T-helper 9 cell (primary cell): ENCODE measurements at places on chromosomes 7 and 10.

GRCh38 chr10:119149729-119150128 lies 15.8 kb downstream of the SFXN4 start:
- no peak for DNase-seq

DNA sequence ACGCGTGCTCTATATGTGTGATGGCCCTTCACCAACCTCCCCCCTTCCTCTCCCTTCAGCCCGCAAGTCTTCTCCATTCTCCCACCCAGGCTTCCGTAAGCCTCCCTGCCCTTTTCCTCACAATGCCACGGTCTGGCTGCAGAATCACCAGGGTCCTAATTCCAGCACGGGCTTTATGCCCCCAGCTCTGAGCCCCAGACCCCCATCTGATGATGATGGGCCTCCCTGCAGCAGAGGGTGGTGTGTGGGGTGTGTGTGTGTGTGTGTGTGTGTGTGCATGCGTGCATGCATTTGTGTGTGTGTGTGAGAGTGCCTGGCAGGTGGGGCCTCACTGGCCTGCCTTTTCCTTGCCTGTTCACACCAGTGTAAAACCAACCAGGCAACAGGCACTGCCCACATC lies 109.9 kb downstream of the OAT start:
- DNase-seq = no peak

DNA sequence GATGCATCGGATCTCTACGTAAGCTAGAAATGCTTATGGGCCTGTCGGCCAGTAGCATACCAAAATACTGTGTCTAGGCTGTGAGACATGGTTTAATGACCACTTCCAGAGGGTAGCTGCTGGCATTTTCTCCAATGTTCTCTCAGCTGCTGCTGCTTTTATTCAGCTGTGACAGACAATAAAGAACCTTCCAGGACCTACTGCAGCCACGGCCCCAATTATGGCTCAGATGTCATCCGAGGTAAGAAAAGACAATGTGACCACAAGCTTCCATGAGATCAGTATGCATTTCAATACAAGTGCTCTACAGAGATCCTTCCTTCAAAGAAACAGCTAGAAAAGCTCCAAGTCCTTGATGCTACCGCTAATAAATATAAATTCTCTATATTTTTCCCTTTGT lies 256.2 kb downstream of the SDHAF3 start:
- DNase-seq = no peak

- no peak for DNase-seq
These were observed 685.2 kb downstream of the REEP3 start for GRCh38 chr10:64206409-64206808.

DNA sequence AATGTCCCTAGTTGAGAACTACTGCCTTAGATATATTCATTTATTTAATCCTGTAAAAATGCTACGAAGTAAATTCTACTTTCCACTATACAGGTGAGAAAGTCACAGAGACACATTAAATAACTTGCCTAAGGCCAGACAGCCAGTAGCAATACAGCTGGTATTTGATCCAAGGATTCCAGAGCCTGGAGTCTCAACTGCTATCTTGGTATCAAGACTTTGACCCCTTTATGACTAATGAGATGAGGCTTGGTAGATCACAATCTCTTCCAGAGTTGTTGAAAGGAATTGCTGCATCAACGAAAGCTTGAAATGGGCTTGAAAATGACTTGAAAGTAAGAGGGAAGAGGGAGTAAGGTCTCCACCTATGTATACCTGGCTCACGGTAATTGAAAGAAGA lies 83.3 kb downstream of the ORC5 start:
- DNase-seq = no peak

DNA sequence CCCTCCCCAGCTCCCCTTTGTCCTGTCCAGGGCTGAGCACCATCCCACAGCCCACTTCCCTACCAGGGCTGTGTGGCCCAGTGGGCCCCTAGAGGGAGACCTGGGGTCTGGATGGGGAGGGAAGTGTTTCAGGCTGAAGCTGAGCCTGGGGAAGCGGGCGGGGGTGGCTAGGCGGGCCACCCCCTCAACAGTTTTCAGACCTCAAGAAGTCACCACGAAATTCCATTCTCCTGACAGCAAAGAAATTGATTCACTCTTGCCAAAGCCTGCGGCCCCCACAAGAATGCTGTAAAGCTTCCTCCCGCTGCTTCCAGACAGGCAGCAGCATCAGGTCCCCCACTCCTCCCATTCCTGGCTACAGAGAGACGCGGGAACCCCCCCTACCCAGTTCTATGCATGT lies 2.5 kb upstream of the LFNG start:
- DNase-seq = no peak

- DNase-seq = no peak
These were observed 347.1 kb downstream of the FGFR2 start for GRCh38 chr10:121250995-121251764.

DNA sequence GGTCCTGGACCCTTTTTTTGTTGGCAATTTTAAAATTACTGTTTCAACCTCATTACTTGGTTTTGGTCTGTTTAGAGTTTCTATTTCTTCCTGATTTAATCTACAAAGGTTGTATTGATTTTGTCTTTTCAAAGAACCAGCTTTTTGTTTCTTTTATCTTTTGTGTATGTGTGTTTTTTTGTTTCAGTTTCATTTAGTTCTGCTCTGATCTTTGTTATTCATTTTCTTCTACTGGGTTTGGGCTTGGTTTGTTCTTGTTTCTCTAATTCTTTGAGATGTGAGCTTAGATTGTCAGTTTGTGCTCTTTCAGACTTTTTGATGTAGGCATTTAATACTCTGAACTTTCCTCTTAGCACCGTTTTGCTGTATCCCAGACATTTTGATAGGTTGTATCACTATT lies 8.5 kb upstream of the MRPS33 start:
- DNase-seq = no peak
